GM23248 (cell line): ENCODE measurements at places on chromosomes 6 and 20.
A peak's percentile ranks its signal among the peaks of the same experiment; 100 is the strongest.

DNA sequence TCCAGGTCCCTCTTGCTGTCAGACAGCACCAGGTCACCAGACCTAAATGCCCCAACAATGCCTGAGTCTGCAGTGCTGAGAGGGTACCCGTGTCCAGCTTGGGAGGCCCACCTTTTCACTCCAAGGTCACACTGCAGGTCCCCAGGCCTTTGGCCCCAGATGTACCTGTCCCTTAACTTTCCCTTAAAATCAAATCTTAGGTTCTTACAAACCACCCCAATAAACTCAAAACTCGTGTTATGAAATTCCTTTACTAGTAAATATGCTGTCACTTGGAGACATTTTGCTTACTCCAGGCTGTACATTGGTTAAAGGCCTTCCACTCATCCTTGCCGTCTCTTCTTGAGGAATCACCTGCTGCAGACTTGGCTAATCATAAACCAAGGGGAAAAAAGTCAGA is 165.7 kb upstream of the RREB1 start:
- DNase-seq, result no peak

- peak; percentile 50 for DNase-seq
Measured at GRCh38 chr20:58306421-58307261, 2.9 kb upstream of the RAB22A start.

DNA sequence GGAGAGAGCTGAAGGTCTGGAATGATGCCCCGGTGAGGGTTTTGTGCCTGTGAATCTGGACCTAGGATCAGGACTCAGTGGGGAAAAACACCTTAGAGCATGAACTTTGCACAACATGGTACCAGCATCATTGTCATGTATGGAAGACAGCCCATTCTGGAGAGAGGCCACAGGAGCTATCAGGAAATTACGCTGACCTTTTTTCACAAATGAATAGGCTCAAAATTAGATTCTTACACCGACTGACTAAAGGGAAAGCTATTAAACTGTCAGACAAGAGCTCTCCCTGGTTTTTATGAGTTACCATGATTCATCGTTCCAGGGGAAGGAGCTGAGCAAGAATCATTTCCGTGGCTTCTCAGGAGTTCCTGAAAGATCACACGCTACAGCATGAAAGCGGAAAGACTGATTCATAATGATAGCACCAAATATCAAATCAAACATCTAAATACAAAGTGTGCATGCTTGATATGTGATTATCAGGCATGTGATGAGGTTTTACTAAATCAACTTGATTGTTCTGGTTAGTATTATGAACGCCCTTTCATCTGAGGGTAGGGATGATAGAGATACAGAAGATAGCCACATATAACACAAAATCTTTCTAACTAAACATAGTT is 224.9 kb upstream of the SMLR1 start:
- peak; percentile 98 for DNase-seq

DNA sequence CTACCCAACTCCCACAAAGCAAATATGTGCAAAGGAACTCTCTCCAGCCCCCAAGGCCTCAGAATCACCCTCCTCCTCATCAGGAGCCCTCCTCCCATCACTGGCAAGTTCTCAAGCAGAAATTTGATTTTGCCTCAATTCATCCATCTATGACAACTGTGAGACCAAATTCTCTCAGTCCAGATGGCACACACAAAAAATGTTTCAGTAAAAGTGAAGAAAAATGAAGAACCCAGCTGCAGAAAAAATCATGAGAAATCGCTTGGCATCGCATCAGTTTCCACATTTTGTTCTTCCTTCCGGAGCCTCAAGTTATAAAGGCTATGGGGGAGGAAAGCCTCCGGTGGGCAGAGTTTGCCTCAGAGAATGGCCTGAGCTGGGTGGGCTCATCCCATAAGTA is 6.4 kb upstream of the CD24 start:
- DNase-seq, result no peak

DNA sequence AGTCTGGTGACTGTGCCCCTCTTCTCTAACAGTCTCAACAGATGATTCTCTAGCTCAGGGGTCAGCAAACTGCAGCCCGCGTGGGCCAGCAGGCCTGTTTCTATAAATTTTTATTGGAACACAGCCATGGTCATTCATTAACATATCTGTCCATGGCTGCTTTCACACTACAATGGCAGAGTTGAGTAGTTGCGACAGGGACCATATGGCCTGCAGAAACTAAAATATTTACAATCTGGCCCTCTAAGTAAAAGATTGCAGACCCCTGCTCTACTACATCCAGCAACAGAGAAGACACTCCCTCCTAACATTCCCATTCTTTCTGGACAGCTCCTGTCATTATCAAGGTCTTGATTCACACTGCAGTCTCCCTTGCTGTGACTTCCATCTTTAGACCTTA is 45.2 kb downstream of the PLAGL2 start:
- DNase-seq, result no peak

GRCh38 chr20:17992847-17993513 is 24.2 kb downstream of the MGME1 start:
- DNase-seq, result no peak

- DNase-seq, result no peak
Measured at GRCh38 chr6:134605034-134605433, 287.1 kb upstream of the SGK1 start.

DNA sequence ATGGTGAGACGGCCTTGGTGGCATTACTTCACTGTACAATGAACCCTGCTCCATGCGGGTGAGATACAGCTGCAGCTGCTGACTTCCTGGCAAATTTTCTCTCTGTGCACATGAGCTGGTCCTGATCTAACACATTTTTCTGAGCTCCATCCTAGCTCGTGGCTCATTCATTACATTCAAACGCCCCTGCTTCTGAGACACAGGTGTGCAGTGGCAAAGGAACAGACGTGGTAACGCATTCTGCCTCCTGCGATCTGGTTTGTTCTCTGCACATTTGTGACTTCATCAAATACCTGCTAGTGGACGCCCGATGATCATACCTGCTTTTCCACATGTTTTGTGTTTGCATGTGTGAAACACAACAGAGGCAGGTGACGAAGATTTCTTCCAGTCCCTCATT is 189.6 kb upstream of the PDE10A start:
- no peak for DNase-seq

GRCh38 chr6:29519291-29520010 is 31.7 kb upstream of the MAS1L start:
- DNase-seq, result no peak

DNA sequence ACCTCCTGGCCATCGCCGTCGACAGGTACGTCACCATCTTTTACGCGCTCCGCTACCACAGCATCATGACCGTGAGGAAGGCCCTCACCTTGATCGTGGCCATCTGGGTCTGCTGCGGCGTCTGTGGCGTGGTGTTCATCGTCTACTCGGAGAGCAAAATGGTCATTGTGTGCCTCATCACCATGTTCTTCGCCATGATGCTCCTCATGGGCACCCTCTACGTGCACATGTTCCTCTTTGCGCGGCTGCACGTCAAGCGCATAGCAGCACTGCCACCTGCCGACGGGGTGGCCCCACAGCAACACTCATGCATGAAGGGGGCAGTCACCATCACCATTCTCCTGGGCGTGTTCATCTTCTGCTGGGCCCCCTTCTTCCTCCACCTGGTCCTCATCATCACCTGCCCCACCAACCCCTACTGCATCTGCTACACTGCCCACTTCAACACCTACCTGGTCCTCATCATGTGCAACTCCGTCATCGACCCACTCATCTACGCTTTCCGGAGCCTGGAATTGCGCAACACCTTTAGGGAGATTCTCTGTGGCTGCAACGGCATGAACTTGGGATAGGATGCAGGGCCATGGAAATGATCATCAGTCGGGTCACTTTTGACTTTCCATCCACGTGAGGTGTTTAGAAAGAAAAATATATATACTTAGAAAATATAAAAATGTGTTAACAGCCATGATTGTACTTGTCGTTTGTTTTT is 868 bp downstream of the MC3R start:
- DNase-seq, result peak; percentile 30

DNA sequence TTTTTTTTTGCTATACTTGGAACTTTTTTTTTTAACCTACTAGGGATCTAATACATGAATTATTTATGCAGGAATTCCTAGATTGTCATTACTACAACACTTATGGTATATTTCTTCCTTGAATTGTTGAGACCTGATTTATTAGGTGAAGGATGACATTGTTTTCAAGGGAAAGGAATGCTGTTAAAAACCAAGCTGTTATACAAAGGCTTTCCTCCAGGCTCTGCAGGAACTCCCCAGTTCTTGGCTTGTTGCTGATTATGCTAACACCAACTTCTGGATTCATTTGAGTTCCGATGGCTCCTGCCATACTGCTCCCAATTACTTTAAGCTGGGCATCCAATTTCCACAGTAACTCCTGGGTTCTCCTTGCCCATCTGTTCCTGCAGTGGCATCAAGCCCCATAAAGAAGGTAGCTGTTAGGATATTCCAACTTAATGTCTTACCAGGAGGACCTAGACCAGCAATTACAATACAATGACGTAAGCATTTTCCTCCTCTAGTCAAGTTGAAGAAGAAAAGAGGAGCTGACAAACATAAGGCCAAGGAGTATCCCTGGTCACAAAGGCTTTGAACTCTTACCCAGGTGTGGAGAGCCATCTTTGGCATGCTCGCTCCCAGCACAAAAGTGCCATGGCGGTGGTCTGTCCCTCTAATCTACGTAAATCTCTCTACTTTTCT is 215.9 kb upstream of the AGPAT4 start:
- DNase-seq, result peak; percentile 12

DNA sequence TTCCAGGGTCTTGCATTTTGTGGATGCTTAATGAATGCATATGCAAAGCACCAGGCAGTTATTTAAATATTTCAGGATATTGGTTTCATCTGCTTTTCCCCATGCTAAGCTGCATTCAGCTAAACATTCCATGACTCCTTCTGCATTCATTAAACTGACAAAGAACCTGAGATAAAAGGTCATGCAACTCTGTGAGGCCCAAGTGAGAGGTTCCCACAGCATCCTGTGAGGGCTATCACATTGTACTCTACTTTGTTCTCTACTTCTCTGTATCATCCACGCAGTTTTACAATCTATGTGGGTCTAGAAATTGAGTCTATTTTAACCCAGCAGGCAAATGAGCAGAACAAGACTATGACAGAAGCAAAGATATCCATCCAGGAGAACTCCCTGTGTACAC is 86.4 kb upstream of the PRSS16 start:
- no peak for DNase-seq

GRCh38 chr6:33808641-33809180 is 4.9 kb upstream of the MLN start:
- DNase-seq, result no peak

GRCh38 chr20:46174469-46175126 is 56.5 kb downstream of the CD40 start:
- peak; percentile 68 for DNase-seq

- DNase-seq, result no peak
Measured at GRCh38 chr6:87444362-87444761, 28.4 kb upstream of the SLC35A1 start.

DNA sequence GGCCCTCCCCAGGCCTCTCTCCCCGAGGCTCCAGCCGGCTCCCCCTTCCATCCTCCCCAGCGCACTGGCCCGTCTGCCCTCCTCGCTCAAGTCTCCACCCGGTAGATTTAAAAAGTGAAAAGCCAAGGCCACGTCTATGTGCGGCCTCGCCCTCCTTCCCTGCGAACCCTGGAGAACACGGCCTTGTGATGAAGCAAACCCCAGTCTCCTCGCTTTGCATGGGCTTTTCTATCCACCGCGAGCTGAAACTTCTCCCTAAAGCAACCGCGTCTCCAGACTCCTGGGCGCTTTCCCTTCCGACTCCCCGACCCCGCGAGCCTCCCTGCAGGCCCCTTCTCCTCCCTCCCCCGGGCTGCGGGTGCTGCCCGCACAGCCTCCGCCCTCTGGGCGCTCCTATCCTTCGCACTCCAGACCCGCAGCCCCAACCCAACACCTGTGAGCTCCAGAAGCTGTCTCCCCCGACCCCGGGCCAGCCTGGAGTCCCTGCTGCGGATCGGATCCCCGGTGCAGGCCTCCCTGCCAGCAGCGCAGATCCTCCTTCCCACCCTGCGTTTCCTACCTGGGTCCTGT is 265.2 kb upstream of the QKI start:
- no peak for DNase-seq

DNA sequence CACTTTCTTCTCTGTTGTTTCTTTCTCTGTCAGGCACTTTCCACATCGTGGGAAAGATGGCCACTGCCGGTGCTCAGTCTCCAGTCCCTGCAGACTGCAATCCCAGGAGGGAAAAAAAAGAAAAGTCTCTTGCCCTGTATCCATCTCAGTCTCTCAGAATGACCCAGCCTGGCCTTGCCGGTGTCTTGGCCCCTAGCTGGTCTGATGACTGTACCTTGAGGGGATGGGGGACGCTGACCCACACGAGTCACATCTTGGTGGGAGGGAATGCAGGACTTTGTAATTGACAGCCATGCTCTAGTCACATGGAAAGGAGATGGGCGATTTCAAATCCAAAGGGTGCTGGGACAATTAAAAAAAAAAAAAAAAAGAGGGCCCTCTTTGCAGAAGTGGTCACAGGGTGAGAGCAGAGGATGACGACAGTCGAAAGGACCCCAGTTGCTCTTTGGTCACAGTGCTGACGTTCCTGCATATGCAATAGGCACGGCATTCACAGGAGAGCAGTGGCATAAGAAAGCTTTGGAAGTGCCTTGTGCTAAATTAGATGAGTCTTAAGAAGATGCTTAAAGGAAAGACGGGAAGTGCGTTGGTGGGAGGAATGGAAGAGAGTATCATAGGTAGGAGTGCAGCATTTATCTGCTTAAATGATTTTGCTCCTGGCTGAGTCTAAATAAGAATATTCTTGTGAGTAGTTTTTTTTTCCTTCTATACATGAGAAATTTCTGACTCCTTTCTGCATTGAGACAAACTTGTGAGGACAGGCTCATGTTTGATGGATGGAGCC is 63.9 kb upstream of the AKAP12 start:
- no peak for DNase-seq
